ENCODE measurements at places on chromosomes 3 and 15.

GRCh38 chr3:177208223-177208622 is 10.9 kb upstream of the TBL1XR1 start:
- no peak for DNase-seq

DNA sequence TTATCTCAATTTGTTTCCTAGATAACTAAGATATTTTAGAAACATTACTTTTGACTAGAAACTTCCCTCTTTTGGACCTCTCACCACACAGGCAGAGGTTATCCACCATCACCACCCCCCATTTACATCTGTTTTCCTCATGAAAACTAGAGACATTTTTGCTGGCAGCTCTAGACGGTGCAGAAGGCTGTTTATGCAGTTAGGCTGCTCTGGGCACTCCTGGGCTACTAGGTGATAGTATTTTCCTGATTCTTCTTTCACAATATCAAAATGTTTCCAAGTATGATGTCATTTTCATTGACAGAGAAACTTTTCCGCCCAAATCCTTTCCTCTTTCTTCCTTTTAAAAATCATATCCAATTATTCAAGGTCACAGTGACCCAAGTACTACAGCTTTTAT is 67.1 kb downstream of the PLOD2 start:
- DNase-seq = no peak

GRCh38 chr3:42214565-42215283 is 51.3 kb downstream of the CCK start:
- DNase-seq = no peak

- DNase-seq = no peak
Observed at GRCh38 chr3:20842002-20842401, 656.0 kb upstream of the SGO1 start.

- DNase-seq = no peak
Observed at GRCh38 chr3:107629566-107629965, 106.8 kb downstream of the BBX start.

DNA sequence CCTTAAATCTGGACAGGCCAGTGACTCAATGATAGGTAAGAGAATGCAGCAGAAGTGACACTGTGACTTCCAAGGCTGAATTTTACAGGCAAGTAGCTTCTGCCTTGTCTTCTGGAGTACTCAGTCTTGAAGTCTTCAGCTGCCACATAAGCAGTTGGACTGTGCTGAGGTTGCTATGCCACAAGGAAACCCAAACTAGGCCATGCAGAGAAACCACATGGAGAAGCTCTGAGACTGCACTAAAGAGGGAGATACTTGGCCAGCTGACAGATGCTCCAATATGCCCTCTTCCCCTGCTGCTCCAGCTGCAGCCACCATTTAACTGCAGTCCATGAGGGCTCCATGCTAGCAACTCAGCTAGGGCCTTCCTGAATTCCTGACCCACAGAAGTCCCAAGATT is 119.4 kb upstream of the GADL1 start:
- no peak for DNase-seq

DNA sequence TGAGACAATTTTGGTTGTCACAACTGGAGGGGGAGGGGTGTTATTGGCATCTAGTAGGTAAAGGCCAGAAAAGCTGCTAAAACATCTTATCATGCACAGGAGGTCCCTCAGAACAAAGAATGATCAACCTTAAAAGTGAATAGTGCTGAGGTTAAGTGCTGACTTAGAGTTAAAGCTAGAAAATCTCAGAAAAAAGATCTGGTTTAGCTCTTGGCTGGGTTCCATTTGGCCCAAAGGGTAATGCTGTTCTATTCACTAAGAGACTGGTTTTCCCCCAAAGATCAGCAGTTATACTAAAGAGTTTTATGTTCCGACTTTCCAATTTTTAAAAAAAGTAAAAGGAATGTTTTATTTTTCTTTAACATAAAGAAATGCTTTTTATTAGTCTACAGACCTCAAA is 15.6 kb downstream of the DCBLD2 start:
- no peak for DNase-seq

DNA sequence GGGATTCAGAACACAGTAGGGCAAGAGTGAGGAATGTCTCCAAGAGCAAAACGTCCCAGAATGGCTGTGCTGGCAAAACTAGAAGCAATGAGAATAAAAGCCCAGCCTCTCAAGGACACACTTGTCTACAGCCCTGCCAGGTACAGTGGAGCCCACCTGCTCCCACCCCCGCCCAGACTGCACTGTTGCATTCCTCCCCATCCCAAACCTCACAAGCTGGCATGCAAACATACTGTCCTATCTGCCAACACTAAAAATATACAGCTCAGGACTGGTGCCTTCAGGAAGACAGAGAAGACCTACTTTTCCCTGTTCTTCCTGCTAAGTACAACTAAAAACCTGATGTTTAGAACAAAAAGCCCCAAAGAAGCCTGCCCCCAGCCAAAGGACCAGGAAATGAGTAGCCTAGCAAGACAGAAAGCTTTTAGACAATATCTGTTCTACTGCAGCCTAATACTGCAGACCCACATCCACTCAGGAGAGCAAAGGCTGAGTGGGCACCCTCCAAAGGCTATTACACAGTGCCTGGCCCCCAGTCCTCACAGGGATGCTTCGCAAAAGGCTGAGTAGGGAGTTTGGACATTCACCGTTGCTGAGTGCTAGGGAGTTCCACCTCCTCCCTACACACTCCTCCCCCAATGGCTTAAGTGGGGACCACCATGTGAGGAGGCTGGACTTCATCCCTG is 13.5 kb downstream of the OCA2 start:
- DNase-seq = no peak

GRCh38 chr15:52642386-52643361 is 36.5 kb downstream of the ATOSA start:
- DNase-seq = no peak

DNA sequence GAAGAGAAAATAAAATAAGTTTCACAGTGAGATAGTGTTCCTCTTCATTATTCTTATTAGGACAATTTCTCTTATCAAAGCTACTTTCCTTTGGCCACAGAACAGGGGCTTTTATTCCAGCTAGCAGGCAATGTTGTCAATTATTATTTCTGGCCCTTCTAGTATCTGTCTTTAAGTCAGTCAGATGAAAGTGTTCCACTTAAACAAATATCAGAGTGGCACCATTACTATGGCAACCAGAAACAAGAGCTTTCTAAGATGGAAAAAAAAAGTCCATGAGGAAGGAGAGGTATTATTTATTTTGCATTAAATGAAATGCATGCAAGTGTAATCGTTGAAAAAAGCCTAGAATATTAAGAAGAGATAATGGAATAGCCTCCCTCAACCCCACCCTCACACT is 426.4 kb downstream of the TUSC7 start:
- DNase-seq = no peak

DNA sequence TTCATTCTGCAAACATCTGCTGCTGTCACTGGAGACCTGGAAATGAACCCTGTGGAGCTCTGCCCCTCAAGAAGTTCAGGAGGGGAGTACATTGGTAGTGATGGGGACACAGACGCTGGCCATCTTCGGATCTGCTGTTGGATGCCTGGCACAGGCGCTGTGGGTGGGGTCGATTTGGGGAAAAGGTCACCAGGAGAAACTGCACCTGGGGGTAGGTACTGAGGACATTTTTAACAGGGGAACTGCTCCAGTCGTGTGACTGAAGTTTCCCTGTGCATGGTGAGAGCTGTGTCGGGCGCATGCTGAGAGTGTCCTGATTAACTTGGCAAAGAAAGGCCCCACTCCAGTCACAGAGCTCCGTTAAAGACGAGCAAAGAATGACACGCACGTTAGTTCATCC is 3.4 kb downstream of the UROC1 start:
- peak; percentile 17 for DNase-seq

DNA sequence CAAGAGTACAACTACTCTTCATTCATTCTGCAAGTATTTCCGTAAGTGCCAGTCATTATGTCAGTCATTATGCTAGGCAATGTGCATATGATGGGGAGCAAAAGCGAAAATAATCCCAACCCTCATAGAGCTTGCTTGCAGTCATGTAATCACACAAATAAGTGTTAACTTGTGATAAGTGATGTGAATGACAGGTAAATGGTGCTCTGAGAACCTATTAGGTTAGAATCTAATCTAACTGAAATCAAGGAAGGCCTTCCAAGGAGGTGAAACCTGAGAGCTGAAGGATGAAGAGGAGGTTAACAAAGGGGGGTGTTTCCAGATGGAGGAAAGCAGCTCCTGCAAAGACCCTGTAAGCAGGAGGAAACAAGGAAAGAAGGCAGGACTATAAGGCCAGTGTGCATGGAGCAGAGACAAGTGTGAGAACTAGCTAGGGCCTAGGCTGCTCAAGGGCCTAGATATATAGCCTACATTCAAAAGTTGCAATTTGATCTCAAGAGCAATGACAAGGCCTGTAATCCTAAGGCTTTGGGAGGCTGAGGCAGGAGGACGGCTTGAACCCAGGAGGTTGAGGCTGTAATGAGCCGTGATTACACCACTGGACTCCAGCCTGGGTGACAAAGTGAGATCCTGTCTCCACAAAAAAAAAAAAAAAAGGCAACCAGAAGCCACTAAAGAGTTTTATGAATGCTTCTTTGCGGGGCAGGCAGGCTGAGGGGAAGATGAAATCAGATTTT is 5.3 kb downstream of the PTPN9 start:
- DNase-seq = no peak

GRCh38 chr3:31841515-31841914 is 139.5 kb downstream of the OSBPL10 start:
- DNase-seq = no peak

GRCh38 chr3:38455639-38456430 is 2.1 kb downstream of the ACVR2B start:
- DNase-seq = no peak

GRCh38 chr15:82122746-82123400 is 77.1 kb upstream of the MEX3B start:
- no peak for DNase-seq

DNA sequence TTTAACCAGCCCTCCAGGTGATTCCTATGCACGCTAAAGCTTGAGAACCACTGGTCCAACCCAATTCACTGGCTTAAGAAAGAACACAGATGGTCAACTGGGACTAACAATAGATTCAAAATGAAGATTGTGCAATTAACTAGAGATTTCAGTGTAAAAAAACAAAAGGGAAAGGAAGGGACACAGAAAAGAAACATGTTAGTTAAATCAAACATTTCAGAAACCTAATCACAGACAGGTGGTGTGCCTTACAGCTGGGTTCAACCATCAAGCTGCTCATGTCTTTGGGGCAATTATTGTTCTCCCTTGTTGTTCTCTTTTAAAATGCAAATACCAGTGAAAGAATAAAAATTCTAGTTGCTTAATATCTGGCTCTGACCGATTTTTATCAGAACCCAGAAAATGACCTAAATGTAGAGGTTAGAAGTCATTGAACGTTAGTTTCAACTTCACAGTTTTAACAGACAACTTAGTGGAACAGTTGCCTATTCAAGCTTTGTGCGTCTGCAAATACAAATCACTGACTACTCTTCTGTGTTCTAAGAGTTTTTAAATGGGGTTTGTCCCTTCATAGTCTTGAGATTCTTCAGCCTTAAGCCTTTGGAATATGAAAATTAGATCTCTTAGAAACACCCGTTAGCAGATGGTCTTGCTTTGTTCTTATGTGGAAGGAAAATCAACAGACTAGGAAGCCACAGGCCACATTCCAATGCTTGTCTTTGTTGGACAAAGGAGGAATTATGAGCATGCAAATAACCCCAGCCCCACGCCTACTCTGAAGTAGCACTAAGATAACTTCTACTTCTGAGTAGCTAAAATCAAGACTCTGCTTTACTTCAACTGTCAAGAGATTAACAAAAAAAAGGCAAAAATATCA is 223.4 kb downstream of the ATP8B4 start:
- no peak for DNase-seq

- no peak for DNase-seq
Observed at GRCh38 chr3:192068464-192069254, 607.7 kb downstream of the PYDC2 start.

GRCh38 chr3:97896547-97896946 is 74.7 kb downstream of the CRYBG3 start:
- DNase-seq = no peak

Data from CD8-positive, alpha-beta memory T cell (primary cell).